ENCODE measurements at places on chromosomes 2 and 18.

- no peak for DNase-seq
Measured at GRCh38 chr2:88177556-88177955, 7.4 kb downstream of the THNSL2 start.

- no peak for DNase-seq
Measured at GRCh38 chr2:101148777-101149176, 2.4 kb downstream of the TBC1D8 start.

DNA sequence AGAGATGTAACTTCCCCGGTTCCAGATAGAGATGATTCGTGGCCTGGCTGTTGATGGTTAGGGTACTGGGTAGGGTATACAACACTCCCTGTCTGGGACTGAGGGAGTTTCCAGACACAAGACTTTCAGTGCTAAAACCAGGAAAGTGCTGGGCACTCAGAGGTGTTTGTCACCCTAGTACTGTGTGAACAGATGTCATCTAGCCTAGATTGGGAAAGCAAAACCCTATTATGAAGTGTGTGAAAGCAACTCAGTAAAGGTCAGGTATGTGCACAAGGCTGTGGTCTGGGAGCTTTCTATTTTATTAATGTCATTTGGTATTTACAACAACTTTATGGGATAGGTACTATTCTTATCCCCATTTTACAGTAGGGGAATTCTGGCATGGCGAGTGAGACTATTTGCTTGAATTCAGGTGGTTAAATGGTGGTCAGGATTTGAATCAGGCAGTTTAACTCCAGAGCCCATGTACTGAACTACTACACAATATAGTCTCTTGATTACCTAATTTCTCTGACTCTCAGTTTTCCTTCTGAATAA is 2.6 kb downstream of the BZW1 start:
- no peak for DNase-seq

DNA sequence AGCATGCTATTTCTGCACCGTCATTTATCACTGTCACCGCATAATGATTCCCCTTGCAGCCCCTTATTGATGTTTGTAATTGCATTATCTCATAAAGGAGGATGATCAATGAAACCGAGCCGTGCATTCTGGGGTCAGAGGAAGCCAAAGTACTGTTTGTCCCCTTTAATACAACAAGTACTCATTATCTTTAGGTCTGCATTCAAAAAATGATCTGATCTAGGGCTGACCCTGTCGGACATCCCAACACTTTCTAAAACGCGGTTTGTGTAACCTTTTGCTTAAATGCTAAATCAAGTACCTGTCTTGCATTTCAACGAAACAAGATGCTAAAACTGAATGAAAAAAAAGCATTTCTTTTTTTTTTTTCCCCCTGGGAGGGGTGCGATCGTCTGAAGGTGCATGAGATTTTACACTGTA is 143.8 kb downstream of the MEIS1 start:
- DNase-seq, result no peak

- DNase-seq, result no peak
Measured at GRCh38 chr2:189641590-189641989, 19.7 kb upstream of the ASNSD1 start.

DNA sequence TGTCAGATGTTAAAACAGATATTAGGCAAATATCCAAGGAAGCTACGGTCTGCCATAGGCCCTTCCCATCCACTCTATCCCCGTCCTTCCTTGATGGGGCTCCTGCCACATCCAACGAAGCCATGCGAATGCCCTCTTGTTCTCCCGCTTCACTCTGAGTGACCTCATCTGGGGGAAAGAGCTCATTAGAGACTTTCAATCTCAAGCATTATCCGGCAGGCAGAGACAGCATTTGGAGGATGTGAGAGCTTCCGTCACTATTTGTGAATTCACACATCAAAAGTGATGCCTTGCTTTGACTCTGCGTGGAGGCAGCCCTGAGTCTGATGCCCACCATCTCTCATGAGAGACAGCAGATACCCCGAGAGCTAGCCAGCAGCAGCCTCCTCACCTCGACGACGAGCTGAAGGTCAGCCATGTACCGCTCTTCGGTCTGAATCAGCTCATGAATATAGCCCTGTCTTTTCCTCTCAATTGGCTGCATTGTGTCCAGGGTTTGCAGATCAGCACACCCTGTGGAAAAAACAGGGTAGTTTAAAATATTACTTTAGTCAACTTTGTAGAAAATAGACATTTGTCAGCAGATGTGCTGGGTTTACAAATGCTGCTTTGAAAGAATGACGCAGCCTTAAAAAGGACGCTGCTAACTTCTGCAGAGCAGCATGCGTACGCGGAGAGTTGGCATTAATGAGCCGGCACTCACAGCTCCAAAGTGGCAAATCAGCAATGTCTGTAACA is 45.9 kb downstream of the FAM228A start:
- no peak for DNase-seq

GRCh38 chr18:44979748-44980147 is 299.1 kb downstream of the SETBP1 start:
- DNase-seq, result no peak

GRCh38 chr2:235141411-235142128 is 189.8 kb downstream of the SH3BP4 start:
- no peak for DNase-seq

DNA sequence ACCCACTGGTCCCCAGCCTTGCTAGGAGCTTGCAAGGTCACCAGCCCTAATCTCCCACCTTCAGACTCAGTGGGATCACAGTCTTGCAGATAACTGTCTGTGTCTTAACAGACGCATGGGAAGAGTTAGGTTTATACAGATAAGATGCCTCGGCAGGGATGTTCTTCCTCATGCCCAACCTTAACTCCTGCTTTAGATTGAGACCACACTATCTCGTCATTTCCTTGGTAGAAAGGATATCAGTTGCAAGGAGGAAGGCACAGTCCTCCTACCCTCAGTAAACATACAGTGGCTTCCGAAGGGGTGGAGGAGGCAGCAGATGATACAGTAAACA is 7.2 kb downstream of the NT5DC4 start:
- no peak for DNase-seq

DNA sequence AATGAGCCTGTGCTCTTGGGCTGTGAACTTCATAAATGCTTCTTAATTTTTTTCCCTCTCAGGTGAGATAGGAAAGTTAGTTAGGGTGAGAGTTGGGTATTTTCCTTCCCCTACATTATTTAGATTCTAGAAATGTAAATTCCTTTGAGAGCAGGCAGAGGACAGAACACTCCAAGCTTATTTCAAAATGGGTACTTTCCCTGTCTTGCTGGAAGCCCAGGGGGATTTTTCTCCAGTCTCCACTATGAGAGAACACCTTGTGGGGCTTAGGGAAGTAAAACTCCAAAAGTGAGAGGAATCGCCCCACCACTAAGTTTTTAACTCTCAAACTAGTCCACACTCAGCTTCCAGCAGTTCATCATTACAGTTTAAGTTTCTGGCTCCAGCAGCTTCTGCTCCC is 253.2 kb upstream of the CTAGE1 start:
- DNase-seq, result no peak

- no peak for DNase-seq
Measured at GRCh38 chr18:25187521-25188192, 164.3 kb downstream of the ZNF521 start.

DNA sequence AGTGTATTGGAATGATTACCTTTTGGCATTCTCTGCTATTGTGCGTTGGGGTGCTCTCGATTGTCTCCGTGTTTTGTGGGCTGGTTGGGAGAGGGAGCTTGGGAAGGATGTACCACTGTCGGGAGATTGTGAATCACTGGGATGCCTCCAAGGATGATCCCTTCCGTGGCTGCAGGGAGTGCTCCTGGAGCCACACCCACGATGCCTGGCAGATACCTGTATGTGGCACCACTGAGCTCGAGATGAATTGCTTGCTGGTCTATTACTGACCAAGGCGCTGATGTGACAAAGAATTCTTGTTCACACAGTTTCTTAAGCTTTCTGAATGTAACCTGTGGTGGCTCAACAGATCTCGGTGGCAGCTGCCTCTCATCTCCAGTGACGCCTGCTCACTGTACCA is 159.7 kb upstream of the LHCGR start:
- no peak for DNase-seq

GRCh38 chr2:173869244-173870229 is 95.6 kb downstream of the SP3 start:
- DNase-seq, result no peak

- no peak for DNase-seq
Measured at GRCh38 chr2:227296671-227297405, 28.2 kb upstream of the MFF start.

- DNase-seq, result no peak
Measured at GRCh38 chr18:59570796-59571195, 126.4 kb downstream of the CCBE1 start.

All from NCI-H446 treated with DMSO at 0.1 percent for 48 hours (cell line).